ENCODE measurements at places on chromosomes 7 and 10.

GRCh38 chr10:114714281-114714741, 56.2 kb upstream of the ABLIM1 start:
- peak; percentile 48 for DNase-seq

- DNase-seq: no peak
Observed at GRCh38 chr7:682810-683209, 43.7 kb upstream of the DNAAF5 start.

DNA sequence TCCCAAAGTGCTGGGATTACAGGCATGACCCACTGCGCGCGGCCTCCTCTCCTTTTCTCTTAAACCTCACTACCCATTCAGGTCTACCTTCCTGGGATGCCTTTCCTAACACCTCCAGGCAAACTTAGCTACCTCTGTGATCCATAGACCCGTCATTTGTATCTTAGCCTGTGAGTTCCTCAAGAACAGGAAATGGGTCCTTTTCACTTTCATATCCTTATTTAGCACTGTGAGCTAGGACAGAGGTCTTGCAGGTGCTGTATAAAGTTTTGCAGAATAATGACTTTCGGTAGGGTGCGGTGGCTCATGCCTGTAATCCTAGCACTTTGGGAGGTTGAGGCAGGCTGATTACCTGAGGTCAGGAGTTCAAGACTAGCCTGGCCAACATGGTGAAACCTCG, 215.7 kb downstream of the RELN start:
- no peak for DNase-seq

DNA sequence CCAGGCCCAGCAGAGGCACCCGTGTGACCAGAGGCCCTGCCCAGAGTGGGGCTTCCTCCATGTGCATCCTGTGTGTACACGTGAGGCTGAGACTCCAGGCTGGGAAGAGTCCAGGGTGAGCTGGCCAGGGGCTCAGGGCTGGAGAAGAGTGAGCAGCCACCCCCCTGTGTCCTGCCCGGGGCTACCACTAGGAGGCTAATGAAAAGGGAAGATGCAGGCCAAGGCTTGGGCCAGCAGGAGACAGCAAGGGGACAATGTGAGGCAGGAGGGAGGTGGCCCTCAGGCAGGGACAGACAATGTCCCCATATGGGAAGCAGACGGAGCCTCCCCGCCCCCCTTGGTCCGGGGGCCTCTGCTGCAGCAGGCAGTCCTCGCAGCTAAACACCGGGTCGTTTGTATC, 102.0 kb downstream of the HIF1AN start:
- no peak for DNase-seq

DNA sequence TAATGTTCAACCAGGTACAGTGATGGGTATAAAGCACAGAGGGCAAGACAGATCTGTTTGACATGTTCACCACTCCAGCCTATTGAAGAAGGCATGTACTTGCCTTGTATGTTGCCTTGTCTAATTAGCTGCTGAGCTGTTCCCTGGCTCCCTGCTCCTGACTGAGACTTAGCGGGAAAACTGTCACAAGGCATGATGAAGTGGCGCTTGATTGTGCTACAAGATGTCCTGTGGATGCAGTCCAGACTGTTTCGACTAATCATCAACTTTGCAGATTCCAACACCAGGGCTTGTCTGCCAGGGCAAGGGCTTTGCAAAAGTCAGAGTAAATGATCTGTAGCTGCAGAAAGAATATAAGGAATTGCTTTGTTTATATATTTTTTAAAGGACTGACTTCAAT, 136.2 kb upstream of the NRBF2 start:
- no peak for DNase-seq

DNA sequence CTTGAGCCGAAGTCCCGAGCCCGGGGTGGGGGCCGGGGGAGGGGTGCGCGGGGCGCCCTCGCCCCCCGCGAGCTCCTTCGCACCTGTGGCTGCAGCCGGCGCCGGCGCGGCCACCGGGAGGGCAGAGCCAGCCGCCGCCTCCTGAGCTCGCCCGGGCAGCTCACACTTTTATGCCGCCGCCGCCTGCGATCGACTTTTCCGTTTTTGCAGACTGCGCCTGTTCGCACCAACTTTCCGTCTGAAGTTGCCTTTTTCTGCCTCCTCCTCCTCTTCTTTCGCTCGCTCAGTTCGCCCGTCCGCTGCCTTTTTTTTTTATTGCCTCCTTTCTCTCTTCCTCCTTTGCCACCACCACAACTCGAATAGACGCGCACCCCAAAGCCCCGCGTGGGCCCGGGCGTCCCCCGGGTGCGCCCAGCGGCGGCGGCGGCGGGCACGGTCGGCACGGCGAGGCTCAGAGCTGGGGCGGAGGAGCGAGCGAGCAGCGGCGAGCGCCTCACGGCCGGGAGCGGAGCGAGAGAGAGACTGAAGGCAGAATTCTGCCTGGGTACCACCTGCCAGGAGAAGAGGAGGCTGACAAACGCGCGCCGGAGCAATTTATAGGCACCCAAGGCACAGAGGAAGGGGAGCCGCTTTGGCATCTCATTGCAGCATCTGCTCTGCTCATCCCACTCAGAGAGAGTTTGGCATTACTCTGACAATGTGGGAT, at the start of gene C1QL3:
Gene C1QL3, minus strand, starts transcription at position 569 of the 706 bp plus-strand sequence. CDS start 814 bp downstream, outside the sequence.
- no peak for DNase-seq

- DNase-seq: peak; percentile 3
Observed at GRCh38 chr7:77940647-77941046, 142.1 kb downstream of the PHTF2 start.

- DNase-seq: no peak
Observed at GRCh38 chr7:128000854-128001265, 30.4 kb downstream of the LRRC4 start.

- peak; percentile 51 for DNase-seq
Observed at GRCh38 chr10:104445359-104445758, 91.7 kb downstream of the CFAP58 start.

GRCh38 chr7:32518534-32519140, 23.3 kb downstream of the AVL9 start:
- no peak for DNase-seq

DNA sequence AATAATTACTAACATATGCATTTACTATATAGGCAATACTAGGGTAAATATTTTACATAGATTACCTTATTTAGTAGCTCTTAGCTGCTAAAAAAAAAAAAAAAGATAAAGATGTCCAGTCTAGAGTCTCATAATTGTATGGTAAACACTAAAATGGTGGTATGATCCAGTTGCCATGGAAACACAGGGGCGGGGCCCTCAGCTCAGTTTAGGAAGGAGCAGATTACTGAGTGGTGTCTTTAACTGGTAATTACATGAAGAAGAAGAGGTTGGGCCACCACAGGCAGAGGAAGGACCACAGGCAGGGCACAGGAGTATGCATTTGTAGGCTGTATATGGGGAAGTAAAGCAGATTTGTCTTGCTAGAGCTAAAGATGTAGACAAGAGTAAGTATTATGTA, 43.7 kb downstream of the ITGB8 start:
- DNase-seq: no peak

GRCh38 chr10:27621461-27621860, 117.4 kb downstream of the RAB18 start:
- DNase-seq: no peak

GRCh38 chr10:63137306-63137705, 4.2 kb downstream of the NRBF2 start:
- no peak for DNase-seq

DNA sequence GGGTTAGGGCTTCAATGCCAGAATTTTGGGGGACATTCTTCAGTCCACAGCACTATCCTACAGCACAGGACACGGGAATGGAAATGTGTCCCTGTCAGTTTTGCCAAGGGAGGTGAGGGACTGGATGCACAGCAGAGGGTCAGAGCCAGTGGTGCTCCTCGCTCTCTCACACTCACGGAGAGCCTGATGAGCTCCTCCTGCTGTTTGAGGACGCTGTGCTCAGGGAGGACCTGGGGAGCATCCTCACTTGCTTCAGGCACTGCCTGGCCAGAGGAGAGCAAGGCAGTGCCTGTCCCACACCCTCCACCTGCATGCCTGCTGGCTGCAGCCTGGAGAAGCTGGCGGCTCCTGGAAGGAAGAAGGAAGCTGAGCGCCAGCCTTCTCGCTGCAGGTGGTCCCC, 58.6 kb downstream of the RAMP3 start:
- no peak for DNase-seq

DNA sequence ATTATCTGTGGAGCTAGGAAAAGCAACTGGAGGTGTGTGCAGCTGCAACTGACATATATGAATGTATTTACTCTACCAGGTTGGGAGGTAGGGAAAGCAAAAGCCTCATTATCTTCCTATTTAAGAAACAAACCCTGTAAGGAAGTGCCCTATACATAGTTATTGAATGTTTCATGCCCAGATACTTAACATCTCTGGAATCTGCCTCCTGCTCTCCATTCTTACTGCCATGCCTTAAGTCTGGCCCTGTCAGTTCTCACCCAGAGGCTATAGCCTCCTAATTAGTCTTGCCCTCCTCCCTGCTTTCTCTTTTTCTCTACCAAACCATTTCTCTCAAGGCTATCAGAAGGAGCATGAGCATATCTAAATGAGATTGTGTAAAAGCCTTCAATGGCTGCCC, 542.6 kb upstream of the LRRN3 start:
- DNase-seq: no peak

- no peak for DNase-seq
Observed at GRCh38 chr7:54581511-54581910, 39.3 kb downstream of the VSTM2A start.

DNA sequence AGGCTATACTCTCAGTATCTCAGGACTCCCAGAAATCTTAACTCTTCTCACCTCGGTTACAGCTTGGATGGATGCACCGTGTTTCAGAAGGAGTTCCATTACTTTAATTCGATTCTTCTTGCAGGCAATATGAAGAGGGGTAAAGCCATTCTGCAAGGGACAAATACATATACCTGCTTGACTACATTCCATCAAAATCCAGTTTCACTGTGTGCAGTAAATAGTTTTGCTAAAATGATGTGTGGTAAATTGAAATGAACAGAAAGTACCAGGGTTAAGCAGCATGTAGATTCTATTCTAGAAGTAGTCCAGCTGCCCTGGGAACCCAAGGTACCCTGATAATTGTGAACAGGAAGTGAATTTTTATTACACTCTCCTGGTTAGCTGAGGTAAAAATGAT, 183.9 kb downstream of the ANK3 start:
- DNase-seq: no peak

DNA sequence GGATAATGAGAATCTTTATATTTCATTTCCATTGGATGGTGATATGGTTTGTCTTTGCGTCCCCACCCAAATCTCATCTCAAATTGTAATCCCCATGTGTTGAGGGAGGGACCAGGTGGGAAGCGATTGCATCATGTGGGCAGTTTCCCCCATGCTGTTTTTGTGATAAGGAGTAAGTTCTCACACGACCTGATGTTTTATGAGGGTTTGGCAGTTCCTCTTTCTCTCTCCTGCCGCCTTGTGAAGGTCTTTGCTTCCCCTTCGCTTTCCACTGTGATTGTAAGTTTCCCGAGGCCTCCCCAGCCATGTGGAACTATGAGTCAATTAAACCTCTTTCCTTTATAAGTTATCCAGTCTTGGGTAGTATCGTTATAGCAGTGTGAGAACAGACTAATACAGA, 59.4 kb downstream of the MTPN start:
- DNase-seq: no peak

DNA sequence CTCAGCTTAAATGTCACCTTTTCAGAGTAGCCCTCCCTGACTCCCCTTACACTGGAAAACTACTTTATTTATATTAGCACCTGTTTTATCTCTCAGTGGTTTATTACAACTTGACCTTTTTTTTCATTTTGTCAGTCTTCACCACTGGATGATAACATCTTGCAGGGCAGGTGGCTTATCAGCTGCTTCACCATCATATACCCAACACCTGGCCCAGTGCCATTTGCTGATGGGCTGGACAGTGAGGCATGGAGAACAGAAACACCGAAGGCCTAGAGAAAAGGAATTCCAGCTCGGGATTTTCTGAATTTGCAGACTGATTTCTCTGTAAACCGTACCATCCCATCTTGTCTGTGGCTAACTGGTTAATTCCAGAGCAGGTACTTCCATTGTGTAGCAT, 48.5 kb downstream of the SORCS3 start:
- no peak for DNase-seq

- DNase-seq: no peak
Observed at GRCh38 chr7:40761762-40762560, 627.2 kb downstream of the SUGCT start.

DNA sequence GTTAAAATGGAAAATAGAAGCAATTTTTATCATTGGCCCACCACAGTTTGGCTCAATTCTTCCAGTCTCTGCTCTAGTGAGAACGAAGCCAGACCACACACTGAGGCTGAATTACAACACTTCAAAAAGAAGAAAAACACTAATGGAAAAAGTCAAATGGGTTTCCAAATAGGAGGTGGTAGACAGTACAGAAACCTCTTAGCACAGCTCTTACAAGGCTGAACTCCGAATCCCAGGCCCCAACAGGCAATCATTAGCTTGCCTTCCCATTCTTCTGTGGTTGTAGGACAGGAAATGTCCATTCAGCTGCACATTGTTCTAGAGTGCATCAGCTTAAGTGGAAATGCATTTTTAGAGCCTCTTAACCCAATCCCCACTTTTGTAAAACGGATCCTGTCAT, 115.1 kb upstream of the MEOX2 start:
- no peak for DNase-seq

GRCh38 chr7:2106924-2107323, 125.8 kb downstream of the MAD1L1 start:
- peak; percentile 59 for DNase-seq

- DNase-seq: no peak
Observed at GRCh38 chr10:107718864-107719263, 554.4 kb upstream of the SORCS1 start.

DNA sequence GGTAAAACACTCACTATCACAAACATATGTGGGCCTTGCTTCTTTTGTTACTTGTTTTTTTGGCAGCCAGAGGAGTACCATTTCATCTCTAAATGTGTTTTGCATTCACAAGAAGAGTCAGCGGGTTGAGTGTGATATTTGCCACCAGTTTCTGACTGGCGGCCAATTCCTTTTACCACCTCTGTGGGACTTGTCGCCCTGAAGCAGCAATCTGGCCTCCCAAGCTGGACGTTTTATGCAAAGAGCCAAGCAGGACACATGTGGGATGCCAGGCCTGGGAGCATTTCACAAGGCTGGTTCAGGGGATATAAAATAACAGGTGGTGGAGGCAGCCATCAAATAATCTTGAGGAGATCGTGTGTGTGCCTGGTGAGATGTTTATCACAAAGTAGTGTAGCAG, 61.8 kb upstream of the TRIL start:
- no peak for DNase-seq

DNA sequence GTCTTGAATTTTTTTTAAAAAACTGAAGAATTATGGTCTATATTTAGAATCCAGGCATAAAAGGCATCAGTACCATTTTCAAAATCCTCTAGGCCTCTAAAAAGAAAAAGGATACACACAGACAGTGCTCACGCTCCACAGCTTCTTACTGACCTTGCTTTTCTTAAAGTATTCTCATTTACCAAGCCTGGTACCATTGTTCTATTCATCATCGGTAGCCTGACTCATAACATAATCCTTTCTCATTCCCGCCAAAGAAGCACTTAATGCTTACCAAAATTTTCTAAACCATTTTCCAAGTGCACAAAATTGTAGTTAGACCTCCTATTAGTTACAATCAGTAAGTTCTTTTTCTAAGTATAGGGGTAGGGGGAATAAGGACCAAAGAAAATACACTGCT, 54.6 kb downstream of the ATE1 start:
- no peak for DNase-seq

Measured in HTR-8/SVneo (cell line).